ENCODE measurements at places on chromosomes 5 and 9.

- DNase-seq, result no peak
Measured at GRCh38 chr5:30438785-30439184, 754.7 kb upstream of the CDH6 start.

GRCh38 chr9:36548454-36548853 is 24.2 kb upstream of the MELK start:
- DNase-seq, result no peak

GRCh38 chr5:110951373-110951791 is 120.1 kb upstream of the TSLP start:
- DNase-seq, result no peak

- DNase-seq, result no peak
Measured at GRCh38 chr9:122453677-122454135, 24.0 kb downstream of the OR1J1 start.

DNA sequence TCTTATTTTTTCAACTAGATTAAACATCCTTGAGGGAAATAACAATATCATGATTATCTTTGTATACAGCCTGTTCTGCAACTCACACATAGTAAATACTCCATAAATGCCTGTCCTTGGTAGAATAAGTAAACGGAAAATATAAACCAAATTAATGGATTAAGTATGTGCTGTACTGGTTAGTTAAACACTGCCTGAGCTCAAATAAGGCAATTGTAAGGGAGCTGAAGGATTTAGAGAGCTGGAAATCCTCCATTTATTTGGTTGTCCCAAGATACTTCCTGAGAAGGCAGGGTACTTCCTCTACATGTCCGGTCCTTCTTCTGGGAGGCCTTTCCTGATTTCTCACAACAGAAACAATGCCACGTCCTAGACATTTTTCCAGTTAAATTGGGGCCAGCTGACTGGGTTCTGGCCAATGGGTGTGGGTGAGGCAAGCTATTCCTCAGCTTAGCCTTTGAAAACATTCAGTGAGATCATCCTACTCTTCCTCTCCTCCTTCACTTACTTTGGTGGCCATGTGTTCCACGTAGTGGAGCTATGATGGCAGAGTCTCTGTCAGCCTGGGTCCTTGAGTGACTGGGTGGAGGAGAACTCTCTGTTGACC is 8.5 kb upstream of the C1QTNF3 start:
- DNase-seq, result no peak

DNA sequence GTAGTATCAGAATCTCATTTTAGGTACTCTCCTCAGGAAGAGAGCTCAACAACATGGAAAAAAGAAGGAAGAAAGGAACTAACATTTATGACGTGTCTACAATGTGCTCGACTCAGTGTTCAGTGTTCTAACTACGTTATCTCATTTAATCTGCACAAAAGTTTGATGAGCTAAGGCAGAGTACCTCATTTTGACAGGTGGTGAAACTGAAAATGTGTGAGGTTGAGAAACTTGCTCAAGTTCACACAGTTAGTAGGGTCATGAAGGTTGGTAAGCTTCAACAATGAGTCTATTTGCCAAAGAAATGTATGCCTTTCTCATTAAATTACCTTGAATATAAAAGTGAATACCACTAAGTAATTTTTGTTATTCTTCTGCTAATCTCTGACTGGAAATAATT is 165.1 kb downstream of the CAAP1 start:
- no peak for DNase-seq

DNA sequence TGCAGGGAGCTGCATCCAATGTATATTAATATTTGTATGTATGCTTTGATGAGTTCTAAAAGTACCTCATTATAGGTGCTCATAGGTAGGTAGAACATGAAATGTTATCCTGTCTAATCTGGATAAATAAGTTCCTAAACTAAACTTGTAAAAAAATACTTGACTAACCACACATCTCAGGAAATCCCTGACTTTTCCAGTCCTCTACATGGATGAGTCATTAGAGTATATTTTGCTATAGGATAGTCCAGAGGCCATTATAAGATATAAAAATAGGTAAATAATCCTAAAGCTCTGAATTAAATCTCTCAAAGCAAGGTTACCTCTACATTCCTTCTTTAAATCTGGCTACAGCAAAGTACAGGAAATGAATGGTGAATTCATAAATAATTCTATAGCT is 404.3 kb downstream of the RAB3C start:
- DNase-seq, result no peak

GRCh38 chr9:109781086-109781485 is 1.1 kb downstream of the PALM2AKAP2 start:
- no peak for DNase-seq

GRCh38 chr5:160438316-160439204 is 16.9 kb downstream of the PTTG1 start:
- peak; percentile 46 for DNase-seq

DNA sequence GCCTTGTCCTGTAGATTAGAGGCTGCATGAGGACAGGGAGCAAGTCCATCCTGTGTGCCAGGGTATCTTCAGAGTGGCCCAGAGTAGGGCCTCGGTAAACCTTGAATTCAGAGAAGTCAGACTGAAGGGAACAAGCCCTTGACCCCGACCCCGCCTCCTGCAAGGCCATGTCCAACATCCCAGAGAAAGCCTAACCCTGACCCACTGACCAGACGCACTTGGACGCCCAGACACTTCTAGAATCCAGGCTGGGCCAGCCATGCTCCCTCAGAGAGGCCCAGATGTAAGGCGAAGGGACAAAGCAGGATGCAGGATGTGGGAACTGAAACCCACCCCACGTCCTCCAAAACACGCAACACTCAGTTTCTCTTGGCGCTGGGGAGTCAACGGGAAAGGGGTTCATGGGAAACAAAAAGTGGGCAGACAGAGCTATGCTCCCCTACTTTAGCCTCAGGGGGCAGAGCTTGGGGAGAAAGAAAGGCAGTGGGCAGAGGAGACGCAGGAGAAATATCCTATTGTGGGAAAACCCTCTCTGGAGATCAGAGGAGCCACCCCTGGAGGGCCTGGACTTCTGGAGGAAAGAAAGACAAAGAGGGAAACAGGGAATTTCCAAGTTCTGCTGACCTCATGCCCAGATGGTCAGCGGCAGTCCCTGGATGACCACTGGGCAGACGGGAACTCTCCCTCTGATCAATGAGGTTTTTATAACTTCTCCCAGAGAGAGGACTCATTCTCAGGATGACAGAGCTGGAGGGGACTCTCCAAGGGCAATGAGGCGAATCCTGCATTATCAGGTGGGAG is 13.0 kb downstream of the TNIP1 start:
- no peak for DNase-seq

- DNase-seq, result no peak
Measured at GRCh38 chr9:91221332-91221731, 140.4 kb downstream of the AUH start.

GRCh38 chr9:101467690-101468089 is 32.1 kb upstream of the ALDOB start:
- no peak for DNase-seq

- no peak for DNase-seq
Measured at GRCh38 chr5:69261034-69261433, 26.3 kb downstream of the CDK7 start.

DNA sequence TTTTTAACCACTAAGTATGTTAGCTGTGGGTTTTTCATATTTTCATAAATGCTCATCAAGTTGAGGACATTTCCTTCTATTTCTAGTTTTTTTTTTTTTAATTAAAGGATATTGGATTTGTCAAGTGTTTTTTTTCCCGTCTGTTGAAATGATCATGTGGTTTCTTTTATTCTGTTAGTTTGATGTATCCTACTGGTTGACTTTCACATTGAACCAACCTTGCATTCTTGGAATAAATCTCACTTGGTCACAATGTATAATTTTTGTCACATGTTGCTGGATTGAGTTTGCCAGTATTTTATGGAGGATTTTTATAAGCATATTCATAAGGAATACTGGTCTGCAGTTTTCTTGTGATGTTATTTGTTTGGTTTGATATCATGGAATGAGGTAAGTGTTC is 12.4 kb downstream of the FAM200C start:
- no peak for DNase-seq

DNA sequence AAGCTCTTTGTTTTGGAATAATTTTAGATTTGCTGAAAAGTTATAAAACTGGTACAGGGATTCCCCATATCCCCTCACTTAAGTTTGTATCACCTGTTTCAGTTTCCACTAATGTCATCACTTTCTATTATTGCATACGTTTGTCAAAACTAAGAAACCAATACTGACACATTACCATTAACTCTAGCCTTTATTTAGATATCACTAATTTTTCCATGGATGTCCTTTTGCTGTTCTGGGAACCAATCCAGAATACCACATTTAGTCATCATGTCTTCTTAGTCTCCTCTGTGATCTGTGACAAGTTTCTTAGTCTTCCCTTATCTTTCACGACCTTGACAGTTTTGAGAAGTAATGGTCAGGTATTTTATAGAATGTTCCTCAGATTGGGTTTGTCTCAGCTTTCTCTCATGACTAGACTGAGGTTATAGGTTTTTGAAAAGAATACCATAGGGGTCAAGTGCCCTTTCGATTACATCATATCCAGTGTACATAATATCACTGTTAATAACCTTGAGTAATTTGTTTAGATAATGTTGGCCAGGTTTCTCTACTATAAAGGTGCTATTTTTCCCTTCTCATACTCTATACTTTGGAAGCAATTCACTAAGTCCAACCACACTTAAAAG is 51.9 kb upstream of the NMUR2 start:
- no peak for DNase-seq

GRCh38 chr5:2136728-2137333 is 254.1 kb upstream of the IRX4 start:
- DNase-seq, result no peak

DNA sequence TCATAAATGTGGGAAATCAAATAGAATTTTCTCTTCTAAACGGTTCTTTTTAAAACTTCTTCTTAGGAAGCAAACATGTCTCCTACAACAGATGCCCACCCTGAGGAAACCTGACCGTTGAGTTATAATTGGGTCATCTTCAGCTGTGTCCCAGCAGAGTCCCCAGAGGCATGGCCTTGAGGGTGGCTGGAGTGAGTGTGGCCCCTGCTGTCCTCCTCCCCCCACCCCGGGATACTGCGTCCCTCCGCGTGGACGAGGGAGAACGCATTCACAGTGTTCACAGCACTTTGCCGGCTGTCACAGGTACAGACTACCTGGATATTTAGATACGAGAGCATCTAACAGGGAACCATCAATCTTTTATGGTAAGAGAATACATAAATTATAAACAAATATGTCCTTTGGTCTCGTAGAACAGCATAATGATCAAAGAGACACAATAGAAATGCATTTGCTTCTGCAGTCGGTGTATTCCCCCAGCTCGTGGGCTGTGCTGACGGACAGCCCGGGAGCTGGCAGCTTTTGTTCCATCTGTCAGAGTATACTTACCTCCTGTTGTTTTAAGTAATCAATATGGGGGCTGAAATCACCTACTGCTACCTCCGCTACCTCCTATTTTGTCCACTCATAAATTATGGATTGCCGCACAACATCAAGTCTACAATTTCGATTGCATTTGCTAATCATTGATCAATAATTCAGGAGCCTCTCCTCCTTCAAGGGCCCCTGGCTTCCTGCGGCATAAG is 214.7 kb downstream of the IRX2 start:
- no peak for DNase-seq

DNA sequence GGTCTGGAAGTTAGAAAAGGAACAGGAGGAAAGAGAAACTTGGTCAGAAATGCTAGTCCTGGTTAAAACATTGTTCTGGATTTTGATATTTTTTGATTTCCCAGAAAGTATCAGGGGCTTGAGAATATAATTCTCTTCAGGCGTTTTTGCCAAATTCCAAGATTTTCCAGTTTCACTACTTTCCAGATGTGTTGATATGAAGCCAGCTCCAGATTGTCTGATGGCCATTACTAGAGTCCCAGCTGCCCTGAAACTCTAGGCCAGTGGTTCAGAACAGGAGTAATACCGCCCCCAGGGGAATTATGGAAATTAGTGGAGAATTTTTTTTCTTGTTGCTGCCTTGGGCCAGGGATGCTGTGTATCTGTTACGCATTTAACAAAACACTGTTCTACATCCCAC is 88.6 kb downstream of the KCNN2 start:
- no peak for DNase-seq

GRCh38 chr9:74282526-74283253 is 214.4 kb upstream of the RORB start:
- no peak for DNase-seq

GRCh38 chr5:66808663-66809062 is 212.5 kb downstream of the MAST4 start:
- DNase-seq, result no peak

GRCh38 chr5:173003360-173003759 is 19.8 kb downstream of the ATP6V0E1 start:
- no peak for DNase-seq

GRCh38 chr5:43780586-43780985 is 177.6 kb downstream of the NNT start:
- no peak for DNase-seq

GRCh38 chr5:174920906-174921550 is 196.6 kb downstream of the MSX2 start:
- no peak for DNase-seq

GRCh38 chr9:130411566-130411915 is 33.2 kb upstream of the ASS1 start:
- no peak for DNase-seq

DNA sequence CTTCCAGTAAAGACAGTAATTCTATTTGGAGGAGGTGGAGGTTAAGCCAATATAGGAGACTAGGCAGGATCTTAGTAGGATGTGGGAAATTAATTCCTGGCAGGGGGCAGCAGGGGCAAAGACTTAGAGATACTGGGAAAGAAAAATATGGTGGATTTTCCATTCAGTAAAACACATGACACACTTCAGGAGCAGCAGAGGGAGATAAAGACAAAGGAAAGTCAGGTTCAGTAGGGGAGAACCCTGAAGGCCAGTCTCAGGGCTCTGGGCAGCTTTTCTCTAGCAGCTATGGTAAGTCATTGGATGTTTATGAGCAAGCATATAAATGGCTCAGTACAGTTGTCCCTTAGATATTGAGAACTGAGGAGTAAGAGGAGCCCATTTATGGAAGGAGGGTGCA is 105.5 kb downstream of the PJA2 start:
- DNase-seq, result no peak

- no peak for DNase-seq
Measured at GRCh38 chr9:132247942-132248341, 86.1 kb downstream of the NTNG2 start.

GRCh38 chr5:40436535-40437237 is 243.0 kb upstream of the PTGER4 start:
- no peak for DNase-seq

DNA sequence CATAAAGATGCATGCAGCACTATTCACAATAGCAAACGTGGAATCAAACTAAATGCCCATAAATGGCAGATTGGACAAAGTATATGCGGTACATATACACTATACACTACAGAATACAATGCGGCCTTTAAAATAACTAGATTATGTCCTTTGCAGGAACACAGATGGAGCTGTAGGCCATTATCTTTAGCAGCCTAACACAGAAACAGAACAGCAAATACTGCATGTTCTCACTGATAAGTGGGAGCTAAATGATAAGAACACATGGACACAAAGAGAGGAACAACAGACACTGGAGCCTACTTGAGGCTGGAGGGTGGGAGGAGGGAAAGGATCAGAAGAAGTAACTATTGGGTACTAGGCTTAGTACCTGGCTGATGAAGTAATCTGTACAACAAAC is 758.2 kb downstream of the TLE1 start:
- DNase-seq, result no peak

GRCh38 chr5:156186760-156187159 is 140.2 kb upstream of the SGCD start:
- no peak for DNase-seq
